SHP77 treated with DMSO at 0.1 percent for 48 hours (cell line): ENCODE measurements at places on chromosomes 5 and 9.
A peak's percentile ranks its signal among the peaks of the same experiment; 100 is the strongest.

DNA sequence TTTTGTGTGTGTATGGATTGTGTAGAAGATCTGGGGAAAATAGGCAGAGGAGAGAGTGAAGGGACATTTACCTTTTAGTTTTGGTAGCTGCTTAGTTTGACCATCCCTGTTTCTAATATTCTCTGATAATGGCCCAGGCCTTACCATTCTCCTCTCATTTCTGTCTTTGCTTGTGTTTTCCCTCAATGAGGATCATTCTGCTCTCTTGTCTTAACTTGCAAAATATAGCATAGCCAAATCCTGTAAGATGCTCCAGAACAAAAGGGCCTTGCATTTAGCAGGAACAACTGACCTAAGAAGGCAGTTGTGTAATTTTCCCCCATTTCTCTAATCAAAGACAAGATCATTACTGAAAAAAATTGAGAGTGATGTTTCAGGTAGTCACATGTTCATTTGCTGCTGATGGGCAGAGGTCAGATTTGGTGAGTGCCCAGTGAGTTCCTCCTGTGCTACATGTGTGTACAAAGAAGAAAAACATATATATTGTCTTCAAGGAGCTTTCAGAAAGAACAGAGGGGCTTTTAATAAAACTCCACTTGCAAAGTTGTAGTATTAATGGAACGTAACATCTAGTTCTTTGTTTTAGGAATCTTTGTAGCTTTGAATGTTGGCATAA, 139.5 kb downstream of the KDM4C start:
- no peak for DNase-seq

DNA sequence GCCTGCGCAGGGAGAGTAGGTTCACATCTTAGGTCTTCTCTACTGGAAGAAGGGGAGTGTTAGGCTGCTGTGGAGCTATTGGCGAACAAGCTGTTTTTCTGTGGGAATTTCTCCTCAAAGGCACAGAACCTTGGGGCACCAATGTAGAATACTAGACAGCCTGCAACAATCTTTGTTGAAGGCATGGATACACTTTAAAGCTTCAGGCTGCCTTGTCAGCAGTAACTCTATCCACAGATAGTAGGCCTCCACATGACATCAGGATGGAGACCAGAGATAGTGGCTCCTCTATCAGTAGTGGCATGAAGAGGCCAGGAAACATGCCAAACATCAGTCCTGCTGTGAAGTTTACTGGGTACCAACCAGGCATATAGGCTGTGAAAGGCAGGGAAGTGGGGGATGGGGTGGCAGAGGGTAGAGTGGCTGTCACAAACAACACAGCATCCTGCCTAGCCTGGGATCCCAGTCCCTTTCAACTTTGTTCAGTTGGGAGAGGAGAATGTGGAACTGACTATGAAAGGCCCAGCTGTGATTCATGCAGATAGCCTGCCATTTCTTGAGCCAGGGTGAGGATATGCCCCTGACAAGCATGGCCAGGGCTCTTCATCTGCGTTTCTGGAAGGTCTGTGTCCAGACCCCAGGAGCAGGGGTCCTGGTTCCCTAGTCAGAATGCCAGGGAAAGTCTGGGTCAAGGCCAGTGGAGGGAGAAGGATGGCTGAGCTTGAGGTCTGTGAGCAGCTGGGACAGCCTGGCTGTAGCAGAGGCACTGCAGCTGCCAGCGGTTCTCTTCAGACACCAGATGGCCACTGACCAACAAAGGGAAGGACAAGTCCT, 1.0 kb upstream of the HK3 start:
- DNase-seq, result no peak

DNA sequence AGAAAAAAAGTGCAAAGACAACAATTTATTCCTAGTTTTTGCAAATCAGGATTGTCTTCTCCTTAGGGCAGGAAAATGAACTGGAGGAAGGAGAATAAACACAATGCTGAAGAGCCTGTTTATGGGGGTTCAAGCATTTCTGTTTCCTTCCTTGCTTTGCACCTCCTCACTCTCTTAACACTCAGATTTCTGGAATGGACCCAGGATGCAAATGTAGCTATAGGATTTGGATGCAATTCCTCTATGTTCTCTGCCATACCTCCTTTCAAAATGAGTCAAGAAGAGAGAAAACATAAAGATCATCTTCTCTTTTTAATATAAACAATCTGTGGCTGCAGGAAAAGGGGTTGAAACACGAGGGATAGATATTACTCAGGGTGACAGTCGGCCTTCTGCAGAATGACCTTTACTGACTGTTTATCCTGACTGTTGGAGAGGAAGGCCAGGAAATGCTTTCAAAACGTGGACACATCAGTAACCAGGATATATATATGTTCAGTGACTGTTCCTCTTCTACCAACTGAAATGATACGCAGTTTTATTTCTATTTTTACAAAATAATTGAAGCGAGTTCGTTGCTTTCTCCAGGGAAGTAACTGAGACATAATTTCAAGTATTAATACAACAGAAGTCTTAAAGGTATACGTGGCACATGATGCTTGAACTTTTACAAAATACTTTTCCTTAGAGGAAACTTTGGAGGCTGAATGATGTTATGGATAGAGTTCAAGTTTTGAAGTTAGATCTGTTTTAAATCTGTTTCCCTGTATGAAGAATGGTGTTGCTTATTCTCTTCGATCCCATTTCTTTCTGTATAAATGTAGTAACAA, 44.4 kb downstream of the ACTBL2 start:
- DNase-seq, result no peak

DNA sequence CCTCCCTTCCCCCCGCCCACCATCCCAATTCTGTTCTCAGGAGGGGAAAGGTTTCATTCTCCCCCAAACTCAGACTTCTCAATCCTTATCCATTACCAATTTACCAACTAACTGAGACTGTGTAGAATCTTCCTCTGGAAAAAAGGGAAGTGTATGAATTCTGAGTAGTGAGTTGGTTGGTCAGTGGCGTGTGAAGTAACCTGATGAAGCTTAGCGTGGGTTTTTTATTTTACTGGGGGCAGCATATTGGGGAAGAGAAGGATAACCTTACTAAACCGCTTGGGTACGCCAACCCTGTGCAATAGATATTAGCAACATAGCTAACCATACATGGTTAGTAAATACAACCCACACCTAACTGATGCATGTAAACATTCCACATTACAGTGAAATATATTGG, 1.1 kb upstream of the DNAJC21 start:
- DNase-seq, result no peak

DNA sequence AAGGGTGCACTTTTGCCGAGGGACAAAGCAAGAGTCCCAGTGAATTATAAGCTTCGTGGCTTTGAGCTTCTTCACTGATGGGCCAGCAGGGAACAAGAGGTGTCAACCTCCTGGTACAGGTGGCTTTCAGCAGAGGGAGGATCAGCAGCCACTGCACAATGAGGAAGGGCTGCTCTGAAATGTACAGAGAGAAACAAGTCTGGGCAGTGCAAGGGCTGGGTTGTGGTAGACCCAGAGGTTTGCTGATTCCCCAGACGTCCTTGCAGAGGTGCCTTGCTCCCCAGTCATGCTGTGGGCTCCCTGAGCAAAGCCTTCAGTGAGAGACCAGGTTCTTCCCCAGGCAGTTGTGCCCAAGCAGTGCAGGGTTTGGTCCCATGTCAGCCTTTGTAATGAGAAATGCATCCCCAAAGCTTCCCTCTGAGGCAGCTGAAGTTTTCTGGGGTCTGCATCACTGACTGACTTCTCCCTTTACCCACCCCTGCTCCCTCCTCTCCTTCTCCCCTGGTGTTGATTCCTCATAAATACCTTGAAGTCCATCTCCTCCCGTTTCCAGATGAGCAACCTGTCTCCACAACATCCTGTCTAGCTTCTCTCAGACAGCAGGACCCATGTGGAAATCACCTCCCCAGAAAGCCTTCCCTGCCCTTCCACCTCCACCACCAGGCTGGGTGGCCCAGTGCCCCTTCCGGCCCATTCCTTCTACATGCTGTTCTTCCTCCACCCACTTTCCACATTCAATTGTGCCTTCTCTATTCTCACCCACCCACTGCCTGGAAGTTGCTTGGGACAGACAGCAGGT, 599.6 kb upstream of the ADAMTS16 start:
- no peak for DNase-seq

DNA sequence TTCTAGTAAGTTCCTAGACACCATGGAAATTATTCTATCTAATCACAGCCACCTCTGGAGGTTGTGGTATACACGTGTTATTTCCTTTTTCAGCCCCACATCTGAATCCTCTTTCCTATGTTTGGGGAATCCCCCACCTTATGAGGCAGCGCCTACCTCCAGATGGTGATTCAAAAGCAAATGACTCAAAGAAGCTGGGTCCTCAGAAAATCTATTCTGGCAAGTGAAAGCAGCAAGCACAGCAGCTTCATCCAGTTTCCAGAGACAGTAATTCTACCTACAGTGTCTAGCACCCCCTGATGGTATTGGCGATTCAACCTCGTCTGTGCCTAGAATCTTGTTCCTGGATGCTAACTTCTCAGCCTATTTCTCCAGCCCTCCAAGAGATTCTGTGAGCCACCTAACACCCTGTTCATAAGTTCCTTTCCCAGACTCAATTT, 43.0 kb downstream of the STRBP start:
- DNase-seq, result no peak

- no peak for DNase-seq
These were observed 54.7 kb downstream of the FOXD1 start for GRCh38 chr5:73393611-73394489.

GRCh38 chr9:4334410-4334813, 34.5 kb upstream of the GLIS3 start:
- no peak for DNase-seq

GRCh38 chr9:846852-847251, 5.4 kb downstream of the DMRT1 start:
- DNase-seq, result no peak

DNA sequence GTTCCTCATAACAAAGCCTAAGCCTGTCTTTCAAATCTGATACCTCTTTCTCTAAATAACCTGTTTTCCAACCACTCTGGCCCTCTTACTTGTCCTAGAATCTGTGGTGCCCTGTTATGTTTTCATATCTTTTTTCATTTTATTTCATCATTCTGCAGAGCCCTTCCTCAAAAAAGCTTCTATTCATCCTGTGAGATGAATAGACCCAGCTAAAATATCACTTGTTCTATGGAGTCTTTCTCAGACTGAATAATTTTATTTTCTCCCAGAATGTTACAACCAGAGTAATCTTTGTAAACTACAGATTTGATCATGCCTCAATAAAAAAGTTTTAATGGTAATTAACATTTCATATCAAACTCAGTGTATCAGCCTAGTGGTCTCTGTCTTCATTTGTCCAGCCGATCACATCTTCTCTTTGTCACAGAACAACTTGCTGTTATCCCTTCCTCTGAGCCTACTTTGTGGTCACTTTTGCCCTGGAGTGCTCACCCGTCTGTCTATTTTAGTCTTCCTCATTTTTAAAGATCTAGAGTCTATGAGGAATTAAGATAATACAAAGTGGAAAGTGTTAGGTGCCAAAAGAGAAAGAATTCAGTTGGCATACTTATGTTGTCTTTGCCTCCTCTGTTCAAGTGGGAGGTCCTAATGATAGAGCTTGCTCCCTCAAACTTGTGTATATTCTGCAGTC, 77.8 kb downstream of the ZCCHC7 start:
- DNase-seq, result no peak

DNA sequence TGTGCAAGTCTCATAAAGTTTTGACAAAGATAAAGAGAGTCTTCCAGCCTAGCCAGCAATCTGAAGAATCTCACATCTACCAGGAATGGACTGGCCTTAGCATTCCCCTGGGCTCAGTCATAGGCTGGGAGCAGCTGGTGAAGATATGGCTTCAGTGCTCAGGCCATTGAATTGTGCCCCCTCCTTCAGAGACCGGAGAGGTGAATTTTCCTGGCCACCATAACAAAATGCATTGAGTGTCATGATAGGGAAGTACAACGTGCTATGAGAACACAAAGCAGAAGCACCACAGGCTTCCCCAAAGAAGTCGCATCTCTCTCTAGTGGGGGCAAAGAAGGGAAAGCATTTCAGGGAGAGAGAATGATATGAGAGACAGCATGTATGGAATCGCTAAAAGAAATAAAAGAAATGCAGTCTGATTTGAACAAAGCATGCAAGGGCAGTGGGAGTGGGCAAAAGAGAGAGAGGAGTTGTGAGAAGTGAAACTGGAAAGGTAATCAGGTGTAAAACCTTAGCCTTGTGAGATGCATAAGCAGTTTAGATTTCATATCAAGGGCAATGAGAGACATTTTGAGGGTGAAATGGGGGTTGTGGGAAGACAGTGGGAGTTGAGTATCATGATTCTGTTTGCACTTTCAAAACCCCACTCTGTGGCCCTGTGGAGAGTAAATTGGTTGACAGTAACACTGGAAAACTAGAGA, 57.1 kb upstream of the NMUR2 start:
- peak; percentile 35 for DNase-seq

GRCh38 chr9:128180447-128180846, 10.9 kb downstream of the CIZ1 start:
- no peak for DNase-seq

GRCh38 chr5:124706729-124707361, 39.6 kb downstream of the ZNF608 start:
- DNase-seq, result peak; percentile 86

- DNase-seq, result no peak
These were observed 461.8 kb downstream of the TMEM232 start for GRCh38 chr5:110264661-110265060.

DNA sequence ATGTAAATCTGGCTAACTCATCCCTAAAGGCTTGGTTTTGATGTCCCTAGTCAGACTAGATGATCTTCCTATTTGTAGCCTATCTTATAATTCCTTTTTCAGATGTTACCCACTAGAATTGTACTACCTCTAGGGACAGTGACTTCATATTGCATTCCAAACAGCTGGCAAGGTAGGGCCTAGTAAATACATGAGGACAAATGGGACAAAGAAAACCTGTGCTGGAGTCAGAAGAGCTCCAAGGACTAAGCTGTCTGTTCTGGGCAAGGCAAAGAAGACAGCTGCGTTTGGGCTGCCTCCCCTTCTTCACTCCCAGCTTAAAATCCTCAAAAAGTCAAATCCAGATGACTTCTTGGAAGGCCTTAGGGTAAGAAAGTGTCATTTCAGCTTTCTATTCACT, 10.0 kb downstream of the DMXL1 start:
- DNase-seq, result no peak

DNA sequence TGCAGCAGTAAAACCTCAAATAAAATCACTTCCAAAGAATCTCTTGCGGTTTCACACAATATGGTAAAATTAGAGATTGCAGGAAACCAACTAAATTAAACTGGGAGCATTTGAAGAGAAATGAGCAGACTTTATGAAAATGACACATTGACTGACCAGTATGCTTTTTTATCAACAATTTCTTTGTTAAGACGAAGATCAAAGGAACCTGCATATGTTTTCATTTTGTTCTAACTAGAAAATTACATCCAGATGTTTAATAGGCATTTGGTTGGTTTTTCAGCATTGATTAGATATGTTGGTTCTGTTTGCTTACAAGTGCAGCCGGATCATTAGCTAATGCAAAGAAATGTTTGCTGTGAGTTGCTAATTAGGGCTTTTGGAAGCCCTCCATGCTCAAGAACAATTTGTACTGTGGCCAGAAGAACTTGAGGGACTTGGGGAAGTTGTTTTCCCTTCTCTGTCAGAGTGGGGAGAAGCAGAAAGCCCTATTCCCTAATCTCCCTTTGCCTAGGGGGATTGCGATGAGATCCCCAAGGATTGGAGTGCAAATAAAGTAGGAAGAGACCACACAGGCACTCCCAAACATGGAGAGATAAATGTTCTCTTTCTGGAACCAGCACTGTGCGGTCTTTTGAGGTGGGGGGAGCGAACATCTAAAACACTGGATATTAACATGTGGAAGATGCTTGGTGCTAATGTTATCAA, 4.5 kb upstream of the TLE1 start:
- DNase-seq, result no peak

GRCh38 chr5:53313145-53313544, 167.3 kb upstream of the FST start:
- DNase-seq, result no peak
